ENCODE measurements at places on chromosomes 5 and 9.

- no peak for DNase-seq
Measured at GRCh38 chr5:151222054-151222789, 1.7 kb downstream of the CCDC69 start.

GRCh38 chr5:141848744-141849414 is 29.3 kb downstream of the PCDH1 start:
- DNase-seq, result no peak

GRCh38 chr9:94478755-94479730 is 75.8 kb upstream of the PCAT7 start:
- no peak for DNase-seq

DNA sequence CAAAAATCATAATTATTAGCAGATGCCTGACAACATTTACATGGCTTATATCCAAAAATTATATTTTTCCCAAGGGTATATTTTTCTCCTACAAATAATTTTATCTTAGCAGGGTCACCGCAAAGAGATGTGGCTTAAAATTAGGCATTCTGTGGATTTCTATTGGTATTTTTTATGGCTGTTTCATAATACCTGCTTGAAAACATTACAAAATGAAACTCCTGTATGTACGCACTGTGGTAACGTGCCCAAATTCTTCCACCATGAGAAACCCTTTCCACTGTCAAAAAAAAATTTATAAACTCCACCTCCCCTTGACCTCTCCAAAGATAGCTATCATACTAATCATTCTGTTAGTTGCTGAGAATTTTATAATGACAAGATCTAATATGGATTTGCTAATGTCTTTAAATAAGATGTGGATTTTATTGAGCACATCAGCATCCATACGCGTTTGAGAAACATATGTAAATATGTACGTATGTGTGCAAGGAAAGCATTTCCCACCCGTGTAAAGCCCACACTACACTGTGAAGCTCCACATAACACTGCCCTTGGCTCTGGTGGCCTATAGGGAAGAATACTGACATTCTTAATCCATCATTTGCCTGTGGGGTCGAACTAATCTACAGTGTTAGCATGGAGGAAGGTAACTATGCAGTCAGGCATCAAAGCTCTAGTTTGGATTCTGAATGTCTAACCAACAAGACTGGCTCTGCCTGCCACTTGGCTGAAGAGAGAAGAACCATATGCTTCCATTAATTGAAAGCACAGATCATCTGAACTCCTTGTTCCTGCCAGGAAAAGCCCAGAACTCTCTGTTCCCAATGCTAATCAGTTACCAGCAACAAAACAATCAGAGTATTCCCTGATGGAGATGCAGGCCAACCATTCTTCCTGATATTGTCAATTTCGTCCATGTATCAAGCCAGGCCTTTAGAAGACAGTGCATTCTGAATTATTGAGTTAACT is 244.7 kb downstream of the SPOCK1 start:
- peak; percentile 77 for DNase-seq

DNA sequence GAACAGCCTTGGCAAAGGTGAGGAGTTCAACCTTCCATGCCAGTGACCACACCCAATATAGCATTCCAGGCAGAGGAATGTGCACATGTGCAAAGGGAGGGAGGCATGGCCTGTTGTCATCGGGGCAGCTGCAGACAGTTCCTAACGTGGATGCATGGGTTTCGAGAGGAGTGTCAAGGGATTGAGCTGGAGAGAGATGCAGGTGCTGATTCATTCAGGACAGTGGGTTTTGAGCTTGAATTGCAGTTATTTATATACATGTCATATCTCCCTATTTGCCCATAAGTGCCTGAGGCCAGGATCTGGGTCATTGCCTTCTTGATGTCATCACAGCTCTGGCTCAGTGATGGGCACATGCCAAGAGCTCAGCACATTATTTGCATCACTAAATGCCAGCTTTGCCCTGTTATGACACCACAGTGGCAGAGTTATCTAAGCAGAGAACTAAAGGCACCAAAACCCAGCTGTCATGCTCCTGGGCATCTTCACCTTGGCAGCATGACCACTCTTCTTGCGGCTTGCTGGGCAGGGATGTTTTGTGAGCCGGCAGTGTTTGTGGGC is 278.0 kb downstream of the NTRK2 start:
- DNase-seq, result no peak

GRCh38 chr9:77969083-77969482 is 62.5 kb downstream of the GNAQ start:
- no peak for DNase-seq

DNA sequence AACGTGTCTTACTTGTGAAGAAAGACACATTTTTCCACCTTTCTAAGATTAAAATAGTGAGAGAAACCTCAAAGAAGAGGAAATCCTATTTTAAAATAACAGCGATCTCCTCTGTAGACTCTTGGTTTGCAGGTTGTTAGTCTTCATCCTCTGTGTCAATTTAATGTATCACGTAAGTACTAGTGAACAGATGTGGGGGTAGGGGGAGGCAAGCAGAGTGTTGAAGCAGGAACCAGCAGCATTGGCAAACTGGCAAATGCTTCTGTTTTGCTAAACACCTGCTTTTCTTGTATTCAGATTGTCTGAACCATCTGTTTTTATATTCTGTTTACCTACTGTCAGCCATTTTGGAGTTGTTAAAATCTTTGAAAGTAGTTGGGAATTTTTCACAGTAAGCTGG is 159.3 kb upstream of the TLX3 start:
- no peak for DNase-seq

GRCh38 chr9:123251741-123252140 is 16.6 kb downstream of the STRBP start:
- DNase-seq, result no peak

DNA sequence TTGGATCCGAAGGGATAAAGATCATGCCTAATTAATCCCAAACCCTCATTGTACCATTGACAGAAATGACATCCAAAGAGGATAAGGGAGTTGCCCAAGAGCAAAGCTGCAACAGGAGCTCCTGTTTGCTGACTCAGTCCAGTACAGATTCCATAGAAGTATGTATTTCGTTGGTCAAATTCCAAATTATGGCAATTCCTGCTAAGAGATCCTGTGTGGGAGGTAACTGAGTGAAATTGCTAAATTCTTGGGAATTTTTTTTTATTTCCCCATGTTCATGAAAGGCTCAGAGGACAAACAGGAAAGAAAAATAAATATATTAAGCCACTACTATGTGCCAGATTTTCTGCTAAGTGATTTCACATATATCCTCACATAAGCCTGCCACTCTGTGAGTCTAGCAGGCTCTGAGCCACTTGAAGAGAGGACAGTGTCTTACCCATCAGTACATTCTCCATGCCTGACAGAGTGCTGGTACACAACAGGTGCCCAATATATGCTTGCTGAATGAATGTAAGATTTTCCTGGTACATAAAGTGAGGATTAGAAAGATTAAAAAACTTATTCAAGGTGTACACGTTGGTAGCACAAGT is 132.7 kb downstream of the GLIS3 start:
- DNase-seq, result peak; percentile 91

- DNase-seq, result no peak
Measured at GRCh38 chr9:75974016-75974766, 83.7 kb downstream of the PCSK5 start.

DNA sequence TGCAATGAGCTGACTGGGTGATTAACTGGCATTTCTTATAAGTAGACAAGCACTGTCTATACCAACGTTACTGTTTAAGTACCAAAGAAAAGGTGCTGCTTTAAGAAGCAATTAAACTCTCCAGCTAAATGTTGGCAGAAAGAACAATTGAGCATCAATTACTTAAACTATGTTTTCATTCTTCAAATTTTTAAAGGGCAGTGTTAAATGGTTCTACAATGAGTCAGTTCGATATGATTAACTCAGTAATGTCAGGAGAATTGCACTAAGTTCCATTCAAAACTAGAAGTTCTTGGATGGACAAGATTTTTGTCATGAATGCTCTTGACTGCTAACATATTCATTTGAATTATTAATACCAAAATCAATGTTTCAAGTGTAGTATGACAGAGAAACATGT is 593.7 kb downstream of the DNAH5 start:
- no peak for DNase-seq

DNA sequence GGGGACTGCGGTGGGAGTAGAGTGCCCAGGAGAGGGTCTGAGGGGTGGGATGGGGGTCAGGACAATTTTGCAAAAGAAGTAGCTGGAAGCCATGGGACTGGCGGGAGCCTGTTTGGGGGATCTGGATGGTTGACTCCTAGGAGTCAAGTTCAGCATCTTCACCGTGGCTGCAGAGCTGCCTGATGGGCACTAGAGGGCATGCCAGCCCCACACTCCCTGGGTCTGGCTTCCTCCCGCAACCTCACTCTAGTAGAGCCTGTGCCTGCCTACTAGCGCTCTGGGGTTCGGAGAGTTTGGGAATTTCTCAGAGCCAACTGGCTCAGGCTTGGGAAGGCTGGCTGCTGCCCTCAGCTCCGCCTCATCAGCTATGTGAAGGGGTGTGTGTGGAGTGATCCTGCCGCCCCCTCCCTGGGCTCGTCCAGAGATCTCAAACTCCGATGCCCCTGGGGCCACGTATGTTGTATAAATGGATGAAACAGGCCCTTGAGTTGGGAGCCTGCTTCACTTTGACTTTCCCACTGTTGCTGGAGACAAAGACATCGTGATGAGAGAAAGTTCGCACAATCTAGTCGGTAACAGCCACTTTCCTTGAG is 10.8 kb downstream of the TSPAN17 start:
- DNase-seq, result peak; percentile 79

GRCh38 chr9:77826116-77826515 is 178.0 kb upstream of the GNA14 start:
- no peak for DNase-seq

GRCh38 chr9:12696931-12697622 is 3.9 kb downstream of the TYRP1 start:
- peak; percentile 10 for DNase-seq

GRCh38 chr5:3186736-3187405 is 408.8 kb upstream of the IRX1 start:
- no peak for DNase-seq

GRCh38 chr5:35383041-35383440 is 152.8 kb upstream of the PRLR start:
- no peak for DNase-seq

- DNase-seq, result no peak
Measured at GRCh38 chr9:92770360-92770995, 5.8 kb upstream of the BICD2 start.

DNA sequence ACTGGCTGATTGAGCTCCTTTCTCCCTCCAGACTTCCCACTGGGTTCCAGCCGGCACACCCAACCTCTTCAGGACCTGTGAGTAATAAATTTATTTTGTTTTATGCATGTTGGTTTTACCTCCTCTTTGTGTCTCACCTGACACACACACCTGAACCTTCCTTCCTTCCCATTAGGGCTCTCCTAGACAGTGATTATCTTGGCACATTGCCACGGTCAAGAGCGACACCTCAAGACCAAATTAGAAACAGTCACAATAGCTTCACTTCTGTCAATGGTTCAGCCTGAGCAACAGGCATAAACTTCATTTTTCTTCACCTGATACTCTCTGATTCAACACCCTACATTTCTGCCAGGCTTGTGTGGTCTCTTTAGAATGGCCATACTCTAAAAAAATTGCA is 296.3 kb upstream of the SMARCA2 start:
- no peak for DNase-seq

DNA sequence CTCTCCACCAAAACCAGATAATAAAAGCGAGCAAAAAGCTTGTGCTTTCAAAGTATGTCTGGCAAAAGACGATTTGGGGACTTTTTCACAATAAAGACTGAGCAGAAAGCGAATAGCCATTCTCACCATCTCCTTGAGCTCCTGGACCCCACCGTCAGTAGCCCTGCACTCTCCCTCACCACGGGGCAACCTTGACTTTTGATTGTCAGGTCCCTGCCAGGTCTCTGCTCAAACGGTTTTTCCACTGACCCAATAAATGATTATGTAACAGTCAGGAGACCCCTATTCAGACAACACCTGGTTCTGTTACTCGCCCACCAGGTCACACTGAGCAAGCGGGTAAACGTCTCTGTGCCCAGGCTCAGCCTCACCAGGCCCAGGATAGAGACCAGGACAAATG is 131.3 kb downstream of the MVB12B start:
- no peak for DNase-seq

GRCh38 chr9:35564658-35565061 is 40.4 kb upstream of the TESK1 start:
- DNase-seq, result no peak

- DNase-seq, result peak; percentile 94
Measured at GRCh38 chr5:172361566-172362238, 78.1 kb upstream of the UBTD2 start.

DNA sequence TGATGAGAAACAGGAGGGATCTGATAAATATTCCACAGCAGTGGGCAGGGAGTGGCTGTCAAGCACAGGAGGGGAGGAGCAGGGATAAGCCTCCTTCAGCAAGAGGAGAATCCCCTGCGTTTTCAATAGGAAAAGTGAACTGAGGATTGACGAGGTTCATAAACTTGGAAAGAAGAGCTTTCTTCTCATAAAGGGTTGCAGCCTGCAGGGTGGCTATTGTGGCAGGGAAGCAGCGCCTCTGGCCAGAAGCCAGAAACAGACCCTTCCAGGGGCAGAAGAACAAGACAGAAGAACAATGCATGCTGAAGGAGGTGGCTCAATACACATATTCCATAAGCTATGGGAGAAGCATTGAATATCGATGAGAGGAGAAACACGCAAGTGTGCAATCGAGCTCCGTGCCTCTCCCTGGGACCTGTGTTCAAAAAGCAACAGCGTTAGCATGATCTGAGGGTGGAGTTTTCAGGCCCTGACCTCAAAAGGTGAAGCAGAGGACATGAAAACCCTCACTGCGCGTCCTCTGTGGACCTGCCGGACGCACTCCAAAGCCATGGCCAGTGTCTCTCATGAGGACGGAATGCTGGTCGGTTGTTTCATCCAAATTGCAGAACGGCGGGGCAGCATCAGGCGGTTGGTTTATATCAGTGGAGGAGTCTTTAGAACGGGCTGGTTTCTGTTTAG is 67.6 kb downstream of the ANKRD33B start:
- DNase-seq, result no peak

DNA sequence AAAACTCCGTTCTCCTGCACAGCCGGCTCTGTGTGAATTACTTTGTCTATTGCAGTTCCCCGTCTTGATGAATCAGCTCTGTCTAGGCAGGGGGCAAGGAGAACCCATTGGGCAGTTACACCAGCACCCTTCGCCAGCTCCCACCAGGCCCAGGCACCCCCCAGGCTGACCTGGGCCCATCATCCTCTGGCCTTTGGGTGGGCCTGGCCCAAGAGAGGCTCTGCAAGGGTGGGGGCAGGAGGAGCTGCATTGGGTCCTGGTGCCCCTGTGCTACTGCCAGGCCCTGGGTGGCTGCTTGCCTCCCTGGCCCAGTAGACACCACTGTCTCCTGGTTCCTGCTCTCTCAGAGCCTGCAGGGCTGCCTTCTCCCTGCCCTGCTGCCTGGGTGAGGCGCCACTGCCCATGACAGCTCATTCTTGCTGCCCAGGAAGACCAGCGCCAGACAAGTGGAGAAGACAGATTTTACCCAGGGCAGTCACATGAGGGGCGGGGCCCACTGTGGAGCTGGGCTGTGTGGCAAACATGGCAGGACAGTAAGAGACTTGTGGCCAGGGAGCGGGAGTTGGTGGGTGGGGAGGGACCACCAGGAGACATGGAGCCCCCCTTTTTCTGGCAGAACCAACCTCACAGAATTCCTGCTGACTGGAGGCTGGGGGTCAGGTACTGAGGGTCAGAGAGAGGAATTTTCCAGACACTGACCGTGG is 67.2 kb downstream of the MRPL36 start:
- no peak for DNase-seq
